Kasumi-1 (cell line): ENCODE measurements at places on chromosomes 13 and 19.
A peak's percentile ranks its signal among the peaks of the same experiment; 100 is the strongest.

GRCh38 chr13:97117388-97117910 is 104.7 kb upstream of the MBNL2 start:
- DNase-seq: no peak

DNA sequence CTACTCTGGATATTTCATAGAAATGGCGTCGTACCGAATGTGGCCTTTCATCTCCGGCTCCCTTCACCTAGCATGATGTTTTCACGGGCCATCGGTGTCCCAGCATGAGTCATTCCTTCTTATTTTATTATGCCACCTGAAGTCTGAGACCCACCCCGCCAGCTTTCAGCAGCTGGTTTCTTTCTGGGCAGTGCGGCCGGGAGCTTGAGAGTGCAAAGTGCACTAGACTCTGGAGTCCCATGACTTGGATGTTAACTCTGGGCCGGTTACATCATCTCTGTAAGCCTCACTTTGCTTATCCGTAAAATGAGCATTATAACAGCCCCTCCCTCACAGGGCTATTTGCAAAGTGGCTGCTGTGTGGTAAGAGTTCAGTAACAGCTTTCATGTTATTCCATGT is 5.8 kb upstream of the KMT5C start:
- DNase-seq: no peak

DNA sequence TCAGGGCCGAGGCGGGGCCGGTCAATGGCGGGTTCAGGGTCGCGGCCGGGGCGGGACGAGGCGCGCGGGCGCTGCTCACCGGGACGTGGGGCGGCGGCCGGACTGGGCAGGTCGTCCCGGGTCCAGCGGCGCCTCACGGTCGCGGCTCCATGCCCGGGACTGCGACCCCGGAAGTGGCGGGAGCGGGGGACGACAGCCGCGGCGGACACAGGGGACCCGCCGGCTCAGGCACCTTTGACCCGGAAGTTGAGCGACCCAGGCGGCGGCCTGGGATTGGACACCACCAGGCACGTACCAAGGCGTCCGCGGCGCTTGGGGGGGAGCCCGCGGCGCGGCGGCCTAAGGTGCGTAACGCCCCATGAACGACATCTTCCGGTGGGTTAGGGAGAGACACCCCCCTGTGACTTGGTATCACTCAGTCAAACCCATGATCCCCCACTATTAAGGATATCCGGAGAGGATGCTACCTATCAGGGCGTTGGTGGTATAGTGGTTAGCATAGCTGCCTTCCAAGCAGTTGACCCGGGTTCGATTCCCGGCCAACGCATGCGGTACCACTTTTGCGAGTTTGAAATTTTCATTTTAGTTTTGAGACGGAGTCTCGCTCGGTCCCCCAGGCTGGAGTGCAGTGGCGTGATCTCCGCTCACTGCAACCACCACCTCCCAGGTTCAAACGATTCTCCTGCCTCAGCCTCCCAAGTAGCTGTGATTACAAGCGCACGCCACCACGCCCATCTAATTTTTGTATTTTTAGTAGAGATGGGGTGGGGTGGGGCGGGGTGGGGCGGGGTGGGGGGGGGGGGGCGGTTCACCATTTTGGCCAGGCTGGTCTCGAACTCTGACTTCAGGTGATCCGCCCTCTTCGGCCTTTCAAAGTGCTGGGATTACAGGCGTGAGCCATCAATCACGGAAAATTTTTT is at the start of gene DPP9:
Gene DPP9 (minus strand): TSS at position 248 of the 920 bp plus-strand sequence. CDS start 3,936 bp downstream, outside the sequence.
- peak; percentile 98 for DNase-seq

DNA sequence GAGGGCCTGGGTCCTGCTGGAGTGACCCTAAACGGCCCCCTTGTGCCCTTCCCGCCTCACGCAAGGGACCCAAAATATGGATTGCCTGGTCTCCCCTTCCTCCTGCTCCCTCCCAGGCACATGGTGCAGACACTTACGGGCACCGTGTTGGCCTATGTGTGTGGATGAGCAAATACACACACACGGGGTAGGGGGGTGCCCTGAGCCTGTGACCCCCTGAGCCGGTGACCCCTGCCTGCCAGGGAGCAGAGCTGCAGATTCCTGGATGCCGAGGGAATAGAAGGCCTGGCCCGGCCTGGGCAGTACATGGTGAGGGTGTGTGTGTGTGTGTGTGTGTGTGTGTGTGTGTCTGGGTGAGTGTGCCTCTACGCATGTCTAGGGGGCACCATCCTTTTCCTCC is 33.3 kb downstream of the CEBPA start:
- no peak for DNase-seq

GRCh38 chr13:33259296-33259695 is 26.3 kb downstream of the STARD13 start:
- no peak for DNase-seq

DNA sequence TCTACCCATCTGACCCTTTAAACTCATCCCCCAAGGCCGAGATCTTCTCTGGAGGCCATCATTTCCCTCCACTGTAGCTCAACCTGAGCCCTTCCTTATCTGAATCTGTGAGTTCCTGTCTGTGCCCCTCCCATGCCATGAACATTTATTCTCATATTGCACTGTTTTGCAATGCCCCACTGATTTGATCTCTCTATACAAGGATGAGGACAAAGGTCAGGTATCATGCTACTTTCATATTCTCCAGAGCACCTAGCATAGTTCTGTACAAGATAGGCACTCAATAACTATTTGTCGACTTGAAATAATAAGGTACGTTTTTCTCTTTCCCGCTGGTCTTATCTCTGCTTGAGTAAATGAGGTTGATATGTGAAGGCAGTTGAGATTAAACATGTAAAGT is 135.5 kb downstream of the KLF5 start:
- DNase-seq: no peak

DNA sequence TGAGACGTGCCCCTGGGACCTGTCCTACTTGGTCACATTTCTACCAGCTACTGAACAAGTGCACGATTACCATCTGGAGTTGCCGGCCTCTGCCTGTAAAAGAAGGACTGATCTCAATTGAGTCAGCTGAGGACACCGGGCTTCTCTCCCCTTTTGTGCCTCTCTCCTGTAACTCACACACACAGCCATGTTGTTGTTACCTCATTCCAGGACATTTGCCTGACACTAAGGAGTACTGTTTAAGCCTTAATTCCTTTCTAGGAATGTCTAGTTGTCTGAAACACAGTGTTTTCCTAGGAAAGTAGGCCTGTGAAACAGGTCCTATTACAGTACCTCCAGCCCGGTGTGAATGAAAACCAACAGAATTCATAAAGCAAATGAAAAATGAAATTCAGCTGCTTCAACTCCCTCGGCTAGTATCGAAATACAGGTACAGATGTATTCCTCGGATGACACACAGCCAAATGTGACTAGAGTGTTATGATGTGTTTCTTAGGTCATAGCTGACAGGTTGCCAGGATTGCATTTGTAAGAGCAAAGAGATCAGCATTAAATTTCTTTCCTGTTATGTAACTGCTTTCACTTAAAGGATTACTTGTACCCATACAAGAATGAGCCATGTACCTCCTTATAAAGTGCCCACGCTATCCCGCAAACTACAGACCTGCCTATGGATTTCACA is 152.0 kb upstream of the IRS2 start:
- DNase-seq: no peak
